ENCODE measurements at places on chromosomes 11 and 22.

- DNase-seq, result no peak
Observed at GRCh38 chr22:46027211-46028105, 50.5 kb upstream of the WNT7B start.

- DNase-seq, result no peak
Observed at GRCh38 chr11:3135481-3136440, 29.3 kb downstream of the OSBPL5 start.

DNA sequence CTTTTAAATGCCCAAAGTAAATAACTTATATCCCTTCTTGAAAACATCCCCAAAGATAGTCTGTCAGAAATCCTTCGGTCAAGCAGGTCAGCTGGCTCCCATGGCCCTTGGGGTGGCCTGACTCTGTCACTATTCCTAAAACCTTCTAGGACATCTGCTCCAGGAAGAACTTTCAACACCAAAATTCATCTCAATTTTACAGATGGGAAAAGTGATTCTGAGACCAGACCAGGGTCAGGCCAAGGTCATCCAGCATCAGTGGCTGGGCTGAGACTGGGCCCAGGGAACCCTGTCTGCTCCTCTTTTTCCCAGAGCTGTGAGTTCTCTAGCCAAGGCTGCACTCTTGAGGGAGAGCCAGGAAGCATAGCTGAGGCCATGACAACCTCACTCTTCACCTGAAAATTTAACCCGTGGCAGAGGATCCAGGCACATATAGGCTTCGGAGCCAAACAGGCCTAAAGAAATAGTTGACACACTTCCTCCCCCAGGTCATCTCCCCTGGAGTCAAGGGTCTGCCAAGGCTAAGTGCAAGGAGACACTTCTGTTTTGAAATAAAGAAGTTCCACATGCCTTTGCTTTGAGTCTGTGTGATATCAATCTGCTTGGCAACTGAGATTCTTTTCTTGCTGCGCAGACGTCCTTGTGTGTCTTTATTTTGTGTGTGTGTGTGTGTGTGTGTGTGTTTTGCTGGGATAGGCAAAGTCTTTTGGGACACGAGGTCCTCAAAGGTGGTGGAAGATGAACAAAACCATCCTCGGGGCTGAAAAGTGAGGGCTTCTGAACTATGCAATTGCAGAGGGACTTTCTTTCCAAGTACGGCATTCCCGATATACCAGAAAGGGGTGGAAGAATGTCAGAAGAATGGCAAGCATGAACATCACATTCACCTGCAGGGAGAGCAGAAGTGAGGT is 16.8 kb upstream of the PRG2 start:
- no peak for DNase-seq

DNA sequence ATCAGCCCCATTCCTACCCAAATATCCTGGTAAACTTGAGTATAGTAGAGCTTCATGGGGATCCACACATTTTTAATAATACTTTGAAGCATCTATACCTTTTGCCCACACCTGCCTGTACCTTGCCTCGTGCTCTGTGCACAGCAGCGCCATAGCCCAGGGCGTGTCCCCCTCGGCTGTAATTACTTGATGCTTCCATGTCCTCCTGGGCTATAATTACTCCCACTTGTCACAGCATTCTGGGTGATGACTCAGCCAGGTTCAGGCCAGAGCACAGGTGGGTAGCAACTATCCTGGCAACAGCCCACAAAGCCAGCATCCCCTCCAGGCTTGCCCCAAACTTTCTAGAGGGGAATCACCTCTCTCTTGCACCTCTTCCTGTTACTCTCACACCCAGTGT is 23.7 kb upstream of the SLC36A4 start:
- DNase-seq, result no peak

DNA sequence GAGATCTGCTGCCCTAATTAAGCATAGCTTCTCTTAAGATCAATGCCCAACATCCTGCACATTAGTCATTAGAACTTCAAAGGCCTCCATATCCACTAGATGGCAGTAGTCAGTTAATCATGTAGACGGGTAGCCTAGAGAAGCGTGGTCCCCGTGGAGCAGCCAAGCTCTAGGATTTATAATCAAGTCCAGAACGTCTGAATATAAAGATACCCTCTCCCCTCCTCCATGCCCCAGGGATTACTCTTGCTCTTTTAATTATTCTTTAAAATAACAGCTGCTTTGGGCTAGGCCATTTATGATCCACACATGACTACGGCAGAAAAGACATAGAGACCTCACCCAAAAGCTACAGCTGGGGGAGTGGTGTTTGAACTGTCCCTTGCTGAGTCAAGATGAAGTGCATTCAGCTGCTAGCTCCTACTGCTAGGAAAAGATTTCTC is 327.6 kb upstream of the PLET1 start:
- peak; percentile 9 for DNase-seq

DNA sequence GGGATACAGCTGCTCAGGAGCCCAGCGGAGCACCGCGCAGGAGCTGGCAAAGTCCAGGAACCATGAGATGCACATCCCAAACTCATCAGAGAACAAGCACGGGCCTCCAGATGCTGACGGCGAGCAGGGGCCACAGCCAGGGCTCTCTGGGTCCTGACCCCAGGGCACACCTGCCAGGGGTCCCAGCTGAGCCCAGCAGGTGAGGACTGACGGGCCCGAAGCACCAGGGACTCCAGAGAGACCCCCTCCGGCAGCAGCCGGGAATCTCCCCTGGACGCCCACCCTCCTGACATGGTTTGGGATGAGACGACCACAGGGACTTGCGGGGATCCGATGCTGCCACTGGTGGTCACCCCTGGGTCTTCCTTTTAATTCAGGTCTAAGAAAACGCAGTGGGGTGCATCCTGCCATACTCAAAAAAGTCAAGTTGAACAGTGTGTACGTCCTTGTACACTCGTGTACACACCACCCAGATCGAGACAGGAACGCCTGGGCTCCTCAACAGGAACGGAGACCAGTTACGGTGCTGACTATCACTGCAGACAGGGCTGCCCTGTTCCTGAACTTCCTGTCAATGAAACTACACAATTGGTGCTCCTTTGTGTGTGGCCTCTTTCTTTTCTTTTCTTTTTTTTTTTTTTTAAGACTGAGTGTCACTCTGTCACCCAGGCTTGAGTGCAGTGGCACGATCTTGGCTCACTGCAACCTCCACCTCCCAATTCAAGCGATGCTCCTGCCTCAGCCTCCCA is 21.9 kb downstream of the TTLL8 start:
- DNase-seq, result no peak

- DNase-seq, result no peak
Observed at GRCh38 chr11:10743354-10744000, 7.6 kb upstream of the CTR9 start.

DNA sequence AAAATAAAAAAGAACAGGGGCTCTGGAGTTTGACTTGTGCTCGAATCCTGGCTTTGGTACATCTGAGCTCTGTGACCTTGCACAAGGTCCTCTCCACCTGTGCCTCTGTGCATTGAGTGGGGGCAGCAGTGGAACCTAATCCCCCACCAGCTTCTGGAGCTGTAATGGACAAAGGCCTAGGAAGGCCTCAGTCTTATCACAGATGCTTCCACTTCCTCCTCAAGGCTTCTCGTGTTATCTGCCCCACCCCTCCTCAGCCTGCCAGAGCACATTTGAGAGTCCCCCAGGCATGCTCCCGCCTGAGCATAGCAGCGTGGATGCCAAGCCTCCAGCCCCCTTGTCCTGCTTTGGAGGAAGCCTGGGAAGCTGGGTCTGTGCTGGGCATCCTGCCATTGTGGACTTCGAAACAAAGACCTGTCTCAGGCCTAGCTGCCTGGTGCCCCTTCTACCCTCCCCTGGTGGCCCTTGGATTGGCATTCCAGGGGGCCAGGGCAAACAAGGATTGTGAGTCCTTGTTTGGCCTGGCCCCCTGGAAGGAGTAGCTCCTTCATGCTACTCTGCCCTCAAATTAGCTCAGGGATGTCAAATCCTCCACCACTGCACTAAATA is 15.0 kb downstream of the SLC35E4 start:
- no peak for DNase-seq

DNA sequence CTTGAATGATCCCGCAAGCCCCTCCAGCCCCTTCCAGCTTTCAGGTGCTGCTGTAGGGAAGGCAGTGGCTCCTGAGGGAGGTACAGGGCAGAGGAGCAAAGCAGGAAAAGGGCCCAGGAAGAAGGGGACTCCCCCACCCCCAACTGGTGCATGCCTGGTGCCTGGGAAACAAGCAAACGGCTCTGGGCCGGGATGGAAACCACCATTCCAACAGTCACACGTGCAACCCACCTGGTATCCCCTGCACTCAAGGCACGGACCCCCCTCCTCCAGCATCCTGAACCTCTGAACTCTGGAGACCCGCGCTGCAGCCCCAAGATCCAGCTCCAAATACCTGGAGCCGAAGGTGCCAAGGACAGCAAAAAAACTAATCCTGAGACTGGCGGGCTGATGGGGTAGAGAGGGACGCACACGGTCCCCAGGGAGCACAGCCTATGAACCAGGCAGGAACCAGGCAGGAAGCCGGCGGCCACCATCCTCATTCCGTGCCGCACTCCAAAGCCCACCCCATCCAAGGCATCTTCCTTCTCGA is 537 bp downstream of the SCN4B start:
- DNase-seq, result no peak

- no peak for DNase-seq
Observed at GRCh38 chr11:115660030-115660805, 156.0 kb upstream of the CADM1 start.

- no peak for DNase-seq
Observed at GRCh38 chr22:35835998-35836691, 118.5 kb downstream of the APOL5 start.

GRCh38 chr22:44108076-44108475 is 72.6 kb upstream of the PARVG start:
- no peak for DNase-seq

DNA sequence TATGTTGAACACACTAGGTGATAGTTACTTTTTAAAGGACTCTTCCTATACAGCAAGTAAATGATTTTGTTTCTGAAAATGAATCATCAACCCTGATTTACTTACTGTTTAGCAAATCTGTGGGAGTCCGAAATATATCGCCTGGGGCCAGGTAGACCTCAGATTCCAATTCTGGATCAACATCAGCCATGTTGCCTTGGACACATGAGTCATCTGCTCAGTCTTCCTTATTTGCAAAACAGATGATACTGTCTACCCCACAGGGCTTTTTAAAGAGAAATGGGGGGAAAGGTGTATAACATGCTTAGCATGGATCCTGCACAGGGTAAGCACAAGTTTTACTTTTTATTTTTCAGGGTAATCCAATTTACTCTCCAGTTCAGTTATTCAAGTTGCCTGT is 324.2 kb downstream of the TENM4 start:
- DNase-seq, result no peak

DNA sequence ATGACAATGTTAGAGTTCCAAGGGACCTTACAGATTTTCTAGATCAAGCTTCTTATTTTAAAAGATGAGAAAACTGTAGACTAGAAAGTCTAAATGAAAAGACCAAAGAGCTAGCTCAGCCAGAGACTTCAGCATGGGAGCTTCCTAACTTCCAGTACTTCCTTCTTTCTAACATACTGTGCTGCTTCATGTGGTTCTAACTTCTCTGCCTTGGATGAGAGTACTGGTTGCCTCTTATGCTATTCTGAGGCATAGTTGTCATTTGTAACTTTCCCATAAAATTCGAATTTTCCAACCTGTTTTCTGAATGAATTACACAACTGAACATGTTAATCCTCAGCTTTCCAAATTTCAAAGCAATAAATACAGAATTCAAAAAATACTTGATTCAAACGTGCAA is 1.8 kb downstream of the MTMR2 start:
- DNase-seq, result no peak

- no peak for DNase-seq
Observed at GRCh38 chr11:45243967-45244366, 42.2 kb downstream of the SYT13 start.

GRCh38 chr11:70671611-70672010 is 273.3 kb downstream of the CTTN start:
- no peak for DNase-seq

GRCh38 chr22:31977939-31978338 is 33.6 kb downstream of the YWHAH start:
- no peak for DNase-seq

- no peak for DNase-seq
Observed at GRCh38 chr22:48596111-48596850, 1231.4 kb downstream of the BRD1 start.

- DNase-seq, result no peak
Observed at GRCh38 chr22:40412441-40412840, 42.0 kb downstream of the SGSM3 start.

- DNase-seq, result peak; percentile 30
Observed at GRCh38 chr11:67648140-67648795, 2.3 kb downstream of the ACY3 start.

DNA sequence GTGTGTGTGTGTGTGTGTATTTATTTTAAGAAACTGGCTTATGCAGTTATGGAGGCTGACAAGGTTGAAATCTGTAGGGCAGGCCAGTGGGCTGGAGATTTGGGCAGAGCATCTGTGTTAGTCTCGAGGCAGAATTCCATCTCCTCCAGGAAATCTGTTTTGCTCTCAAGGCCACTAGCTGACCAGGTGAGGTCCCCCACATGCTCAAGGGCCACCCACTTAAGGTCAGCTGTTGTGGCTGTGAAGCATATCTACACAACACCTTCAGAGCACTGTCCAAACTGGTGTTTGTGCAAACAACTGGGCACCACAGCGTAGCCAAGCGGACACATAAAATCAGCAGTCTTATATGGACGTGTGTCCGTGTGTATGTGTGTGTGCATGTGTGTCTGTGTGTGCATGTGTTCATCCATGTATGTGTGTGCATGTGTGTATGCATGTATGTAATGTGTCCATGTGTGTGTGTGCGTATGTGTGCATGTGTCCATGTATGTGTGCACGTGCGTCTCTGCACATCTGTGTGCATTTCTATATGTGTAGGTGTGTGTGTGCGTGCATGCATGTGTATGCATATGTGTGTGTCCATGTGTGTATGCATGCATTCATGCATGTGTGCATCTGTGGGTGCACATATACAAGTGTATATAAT is 400.9 kb downstream of the BRD1 start:
- DNase-seq, result no peak

- no peak for DNase-seq
Observed at GRCh38 chr11:36627471-36627870, 29.4 kb upstream of the RAG2 start.

GRCh38 chr11:122723576-122723975 is 68.1 kb downstream of the UBASH3B start:
- DNase-seq, result no peak

DNA sequence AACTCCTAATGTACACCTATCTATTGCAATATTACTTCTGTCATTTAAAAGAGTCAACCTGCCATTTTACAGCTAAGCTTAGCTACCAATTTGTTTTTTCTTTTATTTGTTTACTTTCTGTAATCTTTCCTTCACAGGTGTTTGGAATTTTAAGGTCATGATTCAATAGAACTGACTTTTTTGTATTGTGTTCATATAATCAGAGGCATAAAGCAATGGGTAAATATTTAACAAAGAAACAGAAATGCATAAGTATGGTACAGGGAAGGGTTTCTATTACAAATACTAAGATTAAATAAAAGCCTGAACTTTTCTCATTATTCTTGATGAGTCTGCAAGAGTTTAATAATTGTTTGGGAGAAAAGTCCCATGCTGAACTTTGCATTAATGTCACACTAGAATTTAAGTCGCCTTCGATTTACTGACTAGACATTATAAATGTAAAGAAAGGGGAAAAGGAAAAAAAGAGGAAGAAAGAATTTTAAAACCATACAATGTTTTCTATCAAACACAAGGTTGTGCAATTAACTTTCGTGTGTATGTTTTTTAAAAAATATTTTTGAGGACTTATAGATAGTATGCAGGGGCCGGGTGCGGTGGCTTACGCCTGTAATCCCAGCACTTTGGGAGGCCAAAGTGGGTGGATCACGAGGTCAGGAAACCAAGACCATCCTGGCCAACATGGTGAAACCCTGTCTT is 35.0 kb upstream of the HIPK3 start:
- no peak for DNase-seq

- no peak for DNase-seq
Observed at GRCh38 chr22:42364604-42365110, 67.5 kb downstream of the NFAM1 start.

- no peak for DNase-seq
Observed at GRCh38 chr11:127609025-127609773, 608.6 kb upstream of the KIRREL3 start.

Data from activated T-cell treated with anti-CD3 and anti-CD28 coated beads for 1 hour (primary cell).